ENCODE measurements at places on chromosomes 1 and 21.

DNA sequence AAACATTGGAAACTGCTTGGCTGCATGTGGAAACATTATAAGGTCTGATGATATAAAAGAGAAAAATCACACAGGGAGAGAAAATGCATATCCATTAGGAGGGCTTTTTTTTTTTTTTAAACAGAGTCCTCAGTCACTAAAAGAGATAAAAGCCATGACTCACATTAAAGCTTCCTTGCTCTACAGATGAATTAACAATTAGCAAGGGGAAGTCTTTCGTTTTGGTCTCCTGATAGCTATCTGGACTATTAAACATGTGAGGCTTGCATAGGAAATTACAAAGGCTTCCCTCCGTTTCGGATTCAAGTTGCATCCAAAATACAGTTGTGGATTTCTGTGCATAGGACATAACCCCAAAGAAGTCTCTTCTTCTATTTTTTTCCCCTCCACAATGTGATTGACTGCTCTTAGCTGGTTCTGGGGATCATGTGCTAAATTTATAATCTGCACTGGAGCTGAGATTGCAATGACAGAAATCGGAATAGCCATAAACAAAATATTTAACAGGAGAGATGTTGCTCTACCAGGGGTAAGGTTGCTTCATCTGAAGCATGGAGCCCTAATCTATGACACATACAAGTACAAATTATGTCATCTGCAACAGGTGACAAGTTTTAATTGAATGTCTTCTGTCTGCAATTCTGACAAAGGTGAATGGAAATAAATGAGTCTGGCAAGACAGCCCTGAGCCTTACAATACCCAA lies 146.8 kb downstream of the ESRRG start:
- DNase-seq, result no peak

- no peak for DNase-seq
Measured at GRCh38 chr1:22026924-22027289, 25.4 kb downstream of the CELA3A start.

- no peak for DNase-seq
Measured at GRCh38 chr1:26827106-26827604, 667 bp downstream of the ZDHHC18 start.

GRCh38 chr21:34612557-34612956 lies 2.4 kb downstream of the RCAN1 start:
- DNase-seq, result no peak

DNA sequence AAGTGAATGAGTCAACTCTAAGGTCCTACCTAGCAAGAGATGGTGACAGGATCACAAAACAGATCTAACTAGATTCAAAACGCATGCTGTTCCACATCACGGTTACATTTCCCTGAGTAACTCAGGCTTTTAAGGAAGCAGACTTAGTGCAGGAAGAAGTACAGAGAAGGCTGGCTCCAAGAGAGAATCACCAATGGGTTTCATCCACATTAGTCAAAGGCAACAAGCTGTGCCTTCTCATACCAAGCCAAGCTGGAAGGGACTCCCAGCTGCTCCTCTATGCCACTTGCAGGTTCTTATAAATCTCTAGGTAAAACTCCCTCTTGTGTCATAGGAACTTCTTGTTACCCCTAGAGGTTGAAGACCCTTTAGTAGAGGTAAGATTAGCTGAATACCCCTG lies 109.0 kb downstream of the KCNH1 start:
- DNase-seq, result no peak

GRCh38 chr1:201779351-201779880 lies 49.5 kb upstream of the IPO9 start:
- no peak for DNase-seq

DNA sequence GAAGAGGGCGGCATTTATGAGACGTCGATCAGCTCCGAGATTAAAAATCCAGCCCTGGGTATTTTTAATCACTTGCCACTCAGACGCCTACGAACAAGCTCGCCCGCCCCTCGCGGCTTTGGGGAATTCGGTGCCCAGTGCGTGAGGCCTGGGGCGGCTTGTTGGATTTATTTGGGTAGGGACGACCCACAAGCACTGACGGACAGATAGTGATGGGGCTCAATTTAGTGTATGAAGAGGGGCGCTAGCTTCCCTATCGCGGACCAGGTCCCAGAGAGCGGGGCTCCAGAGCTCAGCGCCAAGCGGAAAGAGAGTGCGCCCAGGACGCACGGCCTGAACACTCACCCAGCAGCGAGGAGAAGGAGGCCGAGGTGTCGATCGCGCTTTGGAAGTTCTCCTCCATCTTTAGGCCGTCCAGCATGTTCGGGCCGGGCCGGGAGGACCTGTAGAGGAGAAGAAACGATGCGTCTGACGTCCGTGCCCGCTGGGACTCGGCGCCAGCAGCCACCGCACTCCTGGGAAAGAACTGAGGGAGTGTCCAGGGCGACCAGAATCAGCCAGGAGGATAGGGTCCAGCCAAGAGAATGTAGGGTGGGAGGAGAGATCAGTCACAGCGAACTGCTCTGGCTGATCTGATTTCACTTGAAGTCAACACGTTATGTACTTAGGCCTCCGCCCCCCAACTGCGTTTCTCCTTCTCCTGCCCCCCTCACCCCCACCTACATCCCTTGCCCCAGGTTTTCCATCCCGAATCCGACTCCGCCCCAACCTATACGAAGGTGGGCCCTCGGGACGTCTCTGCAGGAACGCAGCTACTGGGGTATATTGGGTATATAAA lies 1.2 kb downstream of the LMX1A start:
- no peak for DNase-seq

GRCh38 chr1:156899956-156900718 lies 6.6 kb downstream of the PEAR1 start:
- DNase-seq, result no peak

DNA sequence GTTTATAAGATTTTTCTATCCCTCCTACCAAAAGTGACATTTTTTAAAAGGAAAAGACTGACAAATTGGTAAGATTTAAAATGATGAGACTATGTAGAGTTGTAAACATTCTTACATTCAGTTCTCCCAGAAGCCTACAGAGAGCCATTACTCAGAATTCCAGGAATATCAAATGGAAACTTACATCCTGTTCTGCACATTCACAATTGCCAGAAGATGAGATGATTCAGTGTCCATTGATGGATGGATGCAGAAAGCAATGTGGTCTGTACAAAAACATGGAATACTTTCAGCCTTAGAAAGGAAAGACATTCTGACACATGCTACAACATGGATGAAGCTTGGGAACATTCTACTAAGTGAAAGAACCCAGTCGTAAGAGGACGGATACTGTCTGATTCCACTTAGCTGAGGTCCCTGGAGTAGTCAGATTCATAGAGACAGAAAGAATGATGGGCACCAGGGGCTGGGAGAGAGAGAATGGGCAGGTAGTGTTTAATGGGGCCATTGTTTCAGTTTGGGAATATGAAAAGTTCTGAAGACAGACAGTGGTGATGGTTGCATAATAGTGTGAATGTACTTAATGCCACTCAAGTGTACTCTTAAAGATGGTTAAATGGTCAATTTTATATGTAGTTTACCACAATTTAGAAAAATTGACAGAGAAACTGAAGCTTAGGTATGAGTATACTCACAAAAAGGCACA lies 16.6 kb downstream of the MX1 start:
- no peak for DNase-seq
